HepG2 (cell line): ENCODE measurements at places on chromosomes 13 and 19. TPM values are rescaled to one million over a fixed set of nuclear protein-coding genes. Genes with fewer than 3 reads are reported as not detected.

- no peak for DNase-seq
Measured at GRCh38 chr19:40417643-40417981, 4.4 kb upstream of the PRX start.

- no peak for DNase-seq
Measured at GRCh38 chr13:113407103-113407530, 43.2 kb upstream of the GRTP1 start.

The CPAMD8 gene
- polyA plus RNA-seq: 0.34 and 0.91 TPM in 2 replicates

DNA sequence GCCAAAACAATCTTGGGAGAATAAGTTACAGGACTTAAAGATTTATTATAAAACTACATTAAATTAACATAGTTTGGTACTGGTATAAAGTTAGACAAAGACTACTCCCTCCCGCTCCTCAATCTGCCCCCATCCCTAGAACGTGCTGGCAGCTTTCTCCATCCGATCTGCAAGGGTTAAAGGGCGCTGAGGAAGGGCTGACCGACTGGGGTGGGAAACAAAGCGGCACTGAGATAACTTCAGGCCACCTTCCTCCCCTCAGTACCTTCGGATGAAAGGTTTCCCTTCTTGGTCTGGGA is 790 bp upstream of the SUGT1 start:
- DNase-seq: no peak

DNA sequence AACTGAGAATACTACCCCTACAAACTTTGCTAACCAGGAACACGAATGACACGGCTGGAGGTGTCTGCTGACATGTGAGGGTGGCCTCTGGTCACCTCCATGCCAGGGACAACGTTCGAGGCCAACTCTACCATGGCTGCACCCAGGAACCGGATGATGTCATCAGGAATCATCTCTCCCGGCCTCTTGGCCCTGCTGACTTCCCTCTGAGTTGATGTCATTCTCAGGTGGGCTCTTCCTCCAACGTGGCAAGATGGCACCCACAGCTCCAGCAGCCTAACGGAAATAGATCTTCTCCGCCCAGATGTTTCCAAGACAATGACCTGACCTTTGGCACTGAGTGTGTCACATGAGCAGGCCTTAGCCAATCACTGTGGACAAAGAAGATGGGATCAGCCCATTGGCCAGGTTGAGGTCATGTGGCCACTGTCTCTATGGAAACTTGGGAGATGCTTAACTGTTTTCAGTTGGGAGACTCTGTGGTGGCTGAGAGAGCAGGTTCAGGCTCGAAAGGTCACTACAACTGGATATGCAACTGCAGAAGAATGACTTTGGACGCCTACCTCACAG is 15.0 kb downstream of the MBD3L2B start:
- no peak for DNase-seq

DNA sequence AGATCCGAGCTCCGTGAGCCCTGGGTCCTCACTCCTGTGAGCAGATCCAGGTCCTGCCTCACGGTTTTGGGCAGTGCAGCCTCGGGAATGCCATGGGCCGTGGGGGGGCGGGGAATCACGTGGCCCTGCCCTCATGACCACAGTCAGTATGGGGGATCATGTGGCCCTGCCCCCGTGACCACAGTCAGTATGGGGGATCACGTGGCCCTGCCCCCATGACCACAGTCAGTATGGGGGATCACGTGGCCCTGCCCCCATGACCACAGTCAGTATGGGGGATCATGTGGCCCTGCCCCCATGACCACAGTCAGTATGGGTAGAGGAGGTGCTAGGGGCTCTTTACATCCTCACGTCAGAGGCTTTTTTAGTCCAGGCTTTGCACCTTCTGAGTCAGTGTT is 64.3 kb upstream of the F7 start:
- no peak for DNase-seq

The ZNF575 gene
- 0.17 TPM in 2 replicates for polyA plus RNA-seq

- no peak for DNase-seq
Measured at GRCh38 chr19:38741670-38742069, 2.6 kb downstream of the CAPN12 start.

The IRGC gene
- polyA plus RNA-seq: not detected in 2 replicates

GRCh38 chr19:49413348-49413747 is 9.9 kb downstream of the PTH2 start:
- no peak for DNase-seq

DNA sequence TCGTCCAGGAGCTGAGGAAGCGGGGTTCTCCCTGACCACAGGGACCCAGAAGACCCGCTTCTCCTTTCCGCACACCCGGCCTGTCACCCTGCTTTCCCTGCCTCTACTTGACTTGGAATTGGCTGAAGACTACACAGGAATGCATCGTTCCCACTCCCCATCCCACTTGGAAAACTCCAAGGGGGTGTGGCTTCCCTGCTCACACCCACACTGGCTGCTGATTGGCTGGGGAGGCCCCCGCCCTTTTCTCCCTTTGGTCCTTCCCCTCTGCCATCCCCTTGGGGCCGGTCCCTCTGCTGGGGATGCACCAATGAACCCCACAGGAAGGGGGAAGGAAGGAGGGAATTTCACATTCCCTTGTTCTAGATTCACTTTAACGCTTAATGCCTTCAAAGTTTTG is 18.9 kb downstream of the VASP start:
- peak; percentile 78 for DNase-seq

DNA sequence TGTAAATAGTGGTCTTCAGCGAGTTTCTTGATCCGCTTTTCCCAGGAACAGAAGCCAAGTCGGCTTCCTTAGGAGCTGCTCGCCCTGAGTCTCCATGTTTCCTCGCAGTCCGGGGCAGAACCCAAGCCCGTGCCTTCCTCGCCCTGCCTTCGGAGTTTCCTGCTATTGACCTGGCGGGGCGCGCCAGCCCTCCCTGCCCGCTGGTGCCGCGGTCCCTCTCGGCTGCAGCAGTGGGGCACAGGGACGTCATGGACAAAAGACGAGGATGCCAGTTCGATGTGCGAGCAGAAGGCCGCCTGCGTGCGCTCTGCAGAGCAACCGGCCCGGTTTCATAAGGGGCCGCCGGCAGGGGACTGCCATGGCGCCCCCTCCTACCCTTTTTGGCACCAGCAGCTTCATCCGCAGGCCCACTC is 156.6 kb downstream of the TM9SF2 start:
- no peak for DNase-seq

The HSD17B14 gene
- polyA plus RNA-seq: 1.2 and 1.8 TPM in 2 replicates

The CCDC106 gene
- 4.7 and 6.2 TPM in 2 replicates for polyA plus RNA-seq

- DNase-seq: peak; percentile 43
Measured at GRCh38 chr13:45473627-45474026, 8.9 kb downstream of the COG3 start.

DNA sequence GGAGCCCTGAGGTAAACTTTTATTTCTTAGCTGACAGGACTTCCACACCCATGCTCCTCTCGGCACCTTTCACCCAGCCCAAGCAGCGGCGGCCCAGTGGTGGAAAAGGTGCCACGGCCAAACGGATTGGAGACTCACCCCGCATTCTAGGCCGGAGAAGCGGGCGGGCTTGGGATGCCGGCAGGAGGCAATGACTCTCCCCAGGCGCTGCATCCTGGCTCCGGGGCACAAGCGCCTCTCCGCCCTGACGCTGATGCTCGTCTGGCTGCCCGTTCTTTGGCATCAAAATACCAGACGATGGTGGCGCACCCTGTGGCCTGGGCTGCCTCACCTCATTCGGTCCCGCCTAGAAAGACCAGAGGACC is 6.7 kb upstream of the ZNF606 start:
- no peak for DNase-seq

DNA sequence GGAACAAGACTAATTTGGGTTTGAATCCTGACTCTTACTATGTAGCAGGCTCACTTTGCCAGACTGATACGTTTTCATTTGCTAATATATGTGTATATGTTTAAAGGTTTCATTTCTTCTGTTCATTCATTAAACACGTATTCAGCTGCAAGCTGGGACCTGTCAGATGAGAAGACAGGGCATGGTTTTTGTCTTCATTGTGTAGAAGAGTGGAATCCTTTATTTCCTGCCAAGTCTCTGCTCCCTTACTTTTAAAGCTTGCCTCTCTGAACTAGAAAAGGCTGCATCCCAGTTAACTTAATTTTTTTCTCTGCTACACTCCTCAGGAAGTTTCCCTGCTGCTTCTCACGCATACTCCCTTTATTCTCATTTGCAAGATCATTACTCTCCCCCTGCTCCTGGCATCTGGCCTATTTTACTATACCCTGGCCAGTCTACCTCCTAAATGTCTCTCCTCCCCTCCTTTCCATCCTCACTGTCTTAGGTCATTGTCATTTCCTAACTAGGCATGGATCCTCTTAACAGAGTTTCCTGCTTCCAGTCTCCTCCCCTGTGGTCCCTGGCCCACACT is 141.0 kb upstream of the TMTC4 start:
- DNase-seq: no peak

DNA sequence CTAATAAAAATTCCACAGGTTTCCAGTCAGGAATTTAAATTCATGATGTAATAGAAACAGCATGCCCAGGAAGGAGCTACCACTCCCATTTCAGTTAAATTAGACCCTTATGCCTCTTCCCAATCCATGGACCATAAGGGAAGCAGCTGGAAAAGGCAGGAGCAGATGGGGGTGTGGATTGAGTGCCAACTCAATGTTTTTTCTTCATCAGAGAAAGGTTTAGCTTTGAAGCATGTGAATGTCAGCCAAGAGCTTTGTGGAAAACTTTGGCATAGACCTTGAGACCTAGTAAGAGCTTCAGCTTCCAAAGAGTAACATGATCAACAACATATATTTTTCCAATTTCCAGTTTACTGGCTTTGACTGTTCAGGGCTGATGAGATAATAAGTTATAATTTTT is 2139.9 kb downstream of the PCDH9 start:
- DNase-seq: no peak

DNA sequence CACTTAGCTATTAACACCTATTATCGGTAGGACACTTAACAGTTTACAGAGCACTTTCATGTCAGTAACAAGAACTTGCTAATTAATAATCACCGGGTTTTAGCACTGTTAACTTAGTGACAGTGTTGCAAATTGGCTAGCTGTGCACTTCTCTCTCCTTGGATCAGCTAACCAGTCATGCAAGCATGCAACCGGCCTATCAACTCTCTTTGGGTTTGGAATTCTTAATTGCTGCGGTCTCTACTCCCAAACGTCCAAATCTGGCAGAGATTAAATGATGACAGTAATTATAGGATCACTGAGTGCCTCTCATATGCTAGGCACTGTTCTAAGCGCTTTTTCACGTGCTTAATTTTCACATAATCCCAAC is 1.2 kb downstream of the EPS15L1 start:
- no peak for DNase-seq

DNA sequence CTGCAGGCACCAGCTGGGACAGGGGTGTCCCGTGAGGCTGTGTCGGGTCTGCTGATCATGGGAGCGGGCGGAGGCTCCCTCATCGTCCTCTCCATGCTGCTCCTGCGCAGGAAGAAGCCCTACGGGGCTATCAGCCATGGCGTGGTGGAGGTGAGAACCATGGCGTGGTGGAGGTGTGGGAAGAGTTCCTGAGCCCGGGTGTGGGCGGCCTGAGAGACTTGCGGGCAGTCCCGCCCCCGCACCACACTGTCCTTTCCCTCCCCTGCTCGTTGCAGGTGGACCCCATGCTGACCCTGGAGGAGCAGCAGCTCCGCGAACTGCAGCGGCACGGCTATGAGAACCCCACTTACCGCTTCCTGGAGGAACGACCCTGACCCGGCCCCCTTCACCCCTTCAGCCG is 10.7 kb downstream of the APLP1 start:
- DNase-seq: no peak

The KCNN4 gene
- polyA plus RNA-seq: 0.25 and 0.60 TPM in 2 replicates

DNA sequence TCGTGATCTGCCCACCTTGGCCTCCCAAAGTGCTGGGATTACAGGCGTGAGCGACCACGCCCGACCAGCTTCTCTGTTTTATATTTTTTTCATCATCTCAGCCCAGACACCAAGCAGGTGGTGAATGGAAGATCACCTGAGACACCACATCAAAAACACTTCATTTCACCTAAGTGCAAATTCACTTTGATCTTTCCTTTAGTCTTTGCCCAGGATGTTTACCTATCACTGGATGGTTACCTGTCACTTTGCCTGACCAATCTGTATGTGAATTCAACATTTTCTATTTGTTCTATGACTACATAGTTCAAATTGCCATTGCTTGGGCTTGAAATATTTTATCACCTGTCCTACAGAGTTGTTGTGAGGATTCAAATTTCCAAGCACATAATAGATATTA is 65.7 kb downstream of the PAN3 start:
- DNase-seq: peak; percentile 32

DNA sequence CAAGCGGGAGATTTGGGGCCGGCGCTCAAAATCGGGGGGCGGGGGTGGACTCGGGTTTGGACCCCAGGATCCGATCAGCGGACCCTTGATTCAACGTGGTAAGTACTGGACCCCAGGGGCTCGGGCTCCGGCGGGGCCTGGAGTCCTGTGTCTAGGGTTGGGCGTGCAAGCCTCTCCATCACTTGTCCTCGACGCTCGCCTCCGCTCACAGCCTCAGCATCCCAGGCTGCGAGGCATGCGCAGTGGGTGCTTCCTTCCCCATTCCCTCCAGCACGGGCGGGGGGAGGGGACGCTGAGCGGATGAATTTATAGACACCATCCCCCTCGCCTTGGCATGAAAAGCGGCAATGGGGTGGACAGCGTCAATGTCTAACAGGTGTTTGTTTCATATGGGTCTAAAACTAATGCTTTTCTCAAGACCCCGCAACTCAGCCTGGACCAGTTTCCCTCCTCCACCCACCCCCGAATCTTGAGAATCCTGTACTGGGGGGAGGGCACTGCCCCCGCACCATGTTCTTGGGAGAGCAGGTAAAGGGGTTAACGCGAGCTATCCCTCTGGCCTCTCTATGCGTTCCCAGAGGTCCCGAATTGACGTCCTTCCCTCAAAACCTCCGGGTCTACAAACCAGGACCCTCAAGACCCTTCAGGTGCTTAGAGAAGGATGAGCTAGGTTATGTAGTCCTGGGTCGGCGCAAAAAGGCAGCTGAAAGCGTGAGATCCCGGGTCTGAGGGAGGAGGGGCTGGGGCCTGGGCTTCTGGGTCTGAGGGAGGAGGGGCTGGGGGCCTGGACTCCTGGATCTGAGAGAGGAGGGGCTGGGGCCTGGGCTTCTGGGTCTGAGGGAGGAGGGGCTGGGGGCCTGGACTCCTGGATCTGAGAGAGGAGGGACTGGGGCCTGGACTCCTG is 579 bp downstream of the CPT1C start:
- DNase-seq: no peak

GRCh38 chr13:19695428-19695827 is 62.0 kb downstream of the MPHOSPH8 start:
- no peak for DNase-seq

DNA sequence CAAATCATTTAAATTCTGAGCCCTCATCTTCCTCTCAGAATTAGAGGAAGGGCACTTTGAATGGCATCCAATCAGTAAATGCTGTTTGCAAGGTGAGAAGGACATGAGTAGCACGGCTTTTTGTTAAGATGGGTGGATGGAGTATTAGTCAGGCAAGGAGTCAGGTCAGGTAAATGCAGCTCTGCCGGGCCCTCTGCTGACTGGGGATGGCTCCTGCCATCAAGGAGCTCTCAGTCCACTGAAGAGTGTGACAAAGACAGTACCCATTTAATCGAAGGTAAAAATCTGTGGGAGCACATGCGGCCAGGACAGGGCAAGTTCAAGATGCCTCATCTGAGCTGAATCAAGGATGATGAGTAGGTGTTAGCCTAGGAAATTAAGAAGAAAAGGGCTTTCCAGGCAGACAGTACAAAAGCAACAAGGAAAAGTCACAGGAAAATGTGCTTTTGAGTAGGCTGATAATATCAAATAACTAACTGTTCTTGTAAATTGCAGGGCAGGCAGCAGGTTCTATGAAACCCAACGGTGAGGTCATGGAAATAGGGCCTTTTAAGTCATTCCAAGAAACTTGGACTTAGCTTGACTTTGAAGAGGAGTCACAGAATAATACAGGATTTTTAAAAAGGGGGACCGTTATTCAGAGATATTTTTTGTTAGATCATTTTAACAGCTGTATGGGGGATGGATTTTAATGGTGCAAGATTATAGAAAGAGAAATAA is 670.5 kb upstream of the ARGLU1 start:
- DNase-seq: no peak
